ENCODE measurements at places on chromosomes 7 and 10.

GRCh38 chr7:94297397-94297838, 97.3 kb upstream of the COL1A2 start:
- no peak for DNase-seq

- DNase-seq = no peak
These were observed 64.4 kb downstream of the PROSER2 start for GRCh38 chr10:11887381-11888227.

DNA sequence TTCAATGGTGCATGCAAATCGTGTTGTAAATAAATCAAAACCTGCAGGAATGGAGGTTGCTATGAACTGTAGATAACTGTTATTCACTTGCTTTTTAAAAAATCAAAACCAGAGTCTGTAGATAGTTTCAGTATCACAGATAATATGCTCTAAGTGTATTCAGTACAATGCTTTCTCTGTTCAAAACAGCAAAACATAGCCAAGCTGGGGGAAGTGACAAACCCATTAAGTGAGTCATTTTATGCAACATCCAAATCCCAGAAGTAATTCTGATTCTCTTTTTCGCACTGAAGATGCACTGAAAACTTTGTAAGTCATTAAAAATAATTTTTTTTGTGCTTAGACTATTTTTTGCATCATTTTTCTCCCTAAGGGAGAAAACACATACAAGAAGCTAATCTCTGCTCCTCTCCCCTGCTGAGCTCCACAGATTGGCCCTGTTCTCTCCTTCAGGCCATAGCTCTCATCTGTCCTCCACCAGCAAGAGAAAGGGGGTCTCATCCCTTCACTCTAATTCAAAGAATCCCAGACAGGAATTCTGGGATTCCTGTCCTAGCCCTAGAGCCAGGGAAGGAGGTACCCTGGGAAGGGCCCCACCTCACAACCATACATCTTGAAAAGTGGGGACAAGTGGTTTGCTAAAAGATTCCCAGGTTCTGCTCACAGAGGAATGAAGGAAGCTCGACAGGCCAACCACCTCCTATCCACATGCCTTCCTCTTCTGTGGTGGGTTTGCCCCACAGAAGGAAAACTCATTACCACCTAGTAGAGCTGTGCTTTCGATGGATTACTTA, 4.9 kb downstream of the PRTFDC1 start:
- DNase-seq = no peak

GRCh38 chr7:93715234-93715633, 140.7 kb upstream of the CALCR start:
- DNase-seq = peak; percentile 36

GRCh38 chr7:124088590-124088989, 55.7 kb upstream of the TMEM229A start:
- no peak for DNase-seq

- DNase-seq = no peak
These were observed 111.0 kb downstream of the EGFR start for GRCh38 chr7:55129541-55130394.

GRCh38 chr10:129741280-129741977, 222.6 kb downstream of the EBF3 start:
- no peak for DNase-seq

GRCh38 chr10:11899067-11899876, 76.1 kb downstream of the PROSER2 start:
- no peak for DNase-seq

- DNase-seq = no peak
These were observed 32.7 kb downstream of the TSPAN15 start for GRCh38 chr10:69483963-69484362.

- DNase-seq = no peak
These were observed 29.3 kb upstream of the NCAPG2 start for GRCh38 chr7:158733775-158734494.

GRCh38 chr10:22655312-22655981, 58.9 kb downstream of the PIP4K2A start:
- DNase-seq = no peak

DNA sequence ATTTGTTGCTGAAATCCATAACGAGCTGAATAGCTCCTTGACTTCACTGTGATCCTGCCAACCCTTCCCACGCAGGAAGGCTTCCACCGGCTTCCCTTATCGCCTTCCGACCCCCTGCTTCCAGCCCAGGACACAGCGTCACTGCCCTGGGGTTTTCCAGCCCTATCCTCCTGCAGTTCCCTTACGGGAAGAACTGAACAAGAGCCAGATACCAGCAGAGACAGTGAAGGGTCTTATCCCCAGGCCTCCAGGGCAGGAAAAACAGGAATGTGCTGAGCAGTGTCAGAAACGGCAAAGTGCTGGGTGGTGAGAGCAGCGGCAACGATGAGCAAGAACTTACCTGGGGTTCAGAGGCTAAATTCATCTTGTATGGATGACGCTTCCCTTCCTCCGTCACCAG, 22.4 kb downstream of the PDLIM1 start:
- no peak for DNase-seq

- DNase-seq = peak; percentile 57
These were observed 3.0 kb downstream of the IKZF1 start for GRCh38 chr7:50307368-50308032.

All from hematopoietic multipotent progenitor cell (in vitro differentiated cells).